ENCODE measurements at places on chromosomes 2 and 18.

DNA sequence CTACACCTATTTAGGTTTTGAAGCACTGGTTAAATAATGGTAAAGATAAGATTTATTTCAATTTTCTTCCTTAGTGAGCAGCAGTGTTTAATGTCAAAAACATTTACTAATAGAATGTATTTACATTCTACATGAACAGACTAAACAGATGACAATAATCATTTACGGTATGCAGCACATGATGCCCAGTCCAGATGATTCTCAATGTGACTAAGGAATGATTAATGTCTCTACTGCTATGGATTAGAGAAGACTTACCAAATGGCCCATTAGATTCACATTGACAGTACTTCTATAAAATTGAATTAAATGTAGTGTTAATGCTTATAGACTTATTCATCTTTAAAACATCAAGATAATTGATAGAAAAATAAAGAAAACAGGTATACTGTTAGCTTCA, 22.1 kb upstream of the SLC5A7 start:
- DNase-seq: no peak

DNA sequence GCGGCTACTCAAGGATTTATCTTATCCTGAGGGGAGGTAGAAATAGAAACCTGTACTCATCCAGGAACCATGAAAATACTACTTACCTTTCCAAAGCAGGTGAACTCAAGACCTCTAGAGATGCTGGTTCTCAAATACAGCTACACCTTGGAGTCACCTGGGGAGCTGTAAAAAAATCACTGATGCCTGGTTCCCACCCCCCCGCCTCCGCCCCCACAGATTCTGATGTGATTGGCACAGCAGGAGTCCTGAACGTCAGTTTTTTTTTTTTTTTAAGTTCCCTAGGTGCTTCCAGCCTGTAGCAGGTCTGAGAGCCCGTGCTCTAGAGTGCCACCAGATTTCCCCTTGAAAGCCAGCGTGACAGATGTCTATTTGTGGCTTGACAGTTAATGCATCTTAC, 113.6 kb downstream of the MRO start:
- DNase-seq: no peak

- no peak for DNase-seq
These were observed 50.6 kb upstream of the TFCP2L1 start for GRCh38 chr2:121335294-121336290.

DNA sequence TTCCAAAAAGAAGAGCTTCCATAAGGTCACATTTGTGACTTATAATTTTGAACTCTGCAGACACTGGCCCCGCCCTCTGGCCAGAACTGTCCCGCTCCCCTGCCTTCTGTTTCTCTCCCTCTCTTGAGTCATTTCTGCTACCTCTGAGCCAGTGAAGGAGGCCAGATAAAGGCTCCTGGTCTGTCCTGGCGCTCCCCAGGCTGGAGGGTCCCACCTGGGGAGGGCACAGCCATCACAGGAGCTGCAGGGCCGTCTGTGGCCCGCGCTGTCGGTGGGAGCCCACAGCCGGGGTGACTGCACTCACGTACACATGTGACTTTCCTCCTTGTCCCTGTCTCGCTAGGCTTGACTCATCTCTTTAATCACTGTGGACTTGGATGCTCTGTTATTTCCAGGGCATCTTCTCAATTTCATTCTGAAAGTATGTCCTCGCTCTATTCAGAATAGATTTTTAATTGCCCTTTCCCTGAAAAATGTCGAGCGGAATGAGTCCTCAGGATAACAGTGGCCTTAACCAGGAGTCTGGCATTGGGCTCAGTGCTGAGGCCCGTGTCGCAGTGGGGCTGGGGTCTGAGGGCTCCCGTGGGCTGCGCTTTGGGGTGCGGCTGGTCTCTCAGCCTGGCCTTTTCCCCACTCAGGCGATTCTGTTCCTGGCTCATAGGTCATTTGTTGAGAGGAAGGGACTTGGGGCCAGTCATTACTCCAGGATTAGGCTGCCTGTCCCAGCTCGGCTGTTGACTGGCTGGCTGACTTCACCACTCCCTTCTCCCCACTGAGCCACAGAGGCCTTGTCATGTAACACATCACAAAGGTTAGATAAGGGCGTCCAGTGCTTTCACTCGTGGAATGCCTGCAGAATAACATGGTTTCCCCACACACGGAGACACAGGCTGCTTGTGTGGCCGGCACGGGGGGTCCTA, 34.5 kb downstream of the KLHL29 start:
- no peak for DNase-seq

DNA sequence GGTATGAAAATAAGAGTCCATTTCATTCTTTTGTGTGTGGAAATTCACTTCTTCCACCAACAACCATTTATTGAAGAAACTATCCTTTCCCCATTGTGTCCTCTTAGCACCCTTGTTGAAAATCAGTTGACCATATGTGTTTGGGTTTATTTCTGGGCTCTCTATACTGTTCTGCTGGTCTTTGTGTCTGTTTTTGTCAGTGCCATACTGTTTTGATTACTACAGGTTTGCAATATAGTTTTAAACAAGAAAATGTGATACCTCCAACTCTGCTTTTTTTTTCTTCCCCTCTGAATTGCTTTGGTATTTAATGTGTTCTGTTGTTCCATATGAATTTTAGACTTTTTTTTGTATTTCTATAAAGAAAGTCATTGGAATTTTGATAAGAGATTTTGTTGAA, 8.4 kb downstream of the GTF2A1L start:
- DNase-seq: no peak

- no peak for DNase-seq
These were observed 126.8 kb downstream of the ZNF521 start for GRCh38 chr18:25225151-25225550.

GRCh38 chr2:62964050-62964449, 86.6 kb upstream of the OTX1 start:
- no peak for DNase-seq

DNA sequence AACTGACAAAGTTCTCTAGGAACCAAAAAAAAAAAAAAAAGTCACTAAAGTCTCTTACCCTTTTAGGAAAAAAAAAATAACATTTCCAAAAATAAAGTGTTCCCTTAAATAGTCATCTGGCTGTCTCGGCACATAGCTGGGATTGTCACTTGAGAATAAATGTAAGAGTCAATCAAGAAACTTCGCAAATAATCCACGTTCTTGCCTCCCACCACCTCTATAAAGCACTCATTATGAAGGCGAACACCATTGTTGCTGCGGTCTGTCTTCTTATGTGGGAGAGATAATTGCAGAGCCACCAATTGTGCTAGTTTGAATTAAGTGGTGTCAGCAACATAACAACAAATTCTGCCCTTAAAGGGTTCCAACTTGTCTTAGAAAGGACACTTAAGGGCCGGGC, 163.7 kb downstream of the FBXO15 start:
- no peak for DNase-seq

DNA sequence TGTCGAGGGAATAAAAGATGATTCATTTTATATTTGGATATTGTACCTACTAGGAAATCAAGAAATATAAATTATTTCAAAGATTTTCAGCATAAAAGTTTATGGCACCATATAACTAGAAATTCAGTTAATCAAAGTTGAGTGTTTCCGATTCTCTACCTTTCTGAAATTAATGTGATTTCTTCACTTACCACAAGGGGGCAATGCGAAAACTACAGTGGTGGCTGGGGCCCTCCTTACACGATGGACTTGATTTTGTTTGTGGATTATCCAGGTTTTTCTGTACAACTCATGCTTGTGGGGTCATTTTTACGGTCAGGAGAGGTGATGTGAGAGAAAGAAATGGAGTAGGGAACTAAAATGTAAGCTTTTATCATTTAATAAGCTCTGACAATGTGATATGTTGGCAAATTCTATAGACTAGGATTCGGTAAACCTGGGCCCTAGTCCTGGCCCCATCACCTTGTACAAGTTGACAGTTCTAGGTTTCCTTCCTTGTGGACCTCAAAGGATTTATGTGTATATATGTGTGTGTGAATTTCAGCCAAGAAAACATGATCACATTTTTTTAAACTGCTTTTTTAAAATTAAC, 47.6 kb downstream of the G6PC2 start:
- DNase-seq: peak; percentile 20

- DNase-seq: no peak
These were observed 194.8 kb downstream of the HDAC4 start for GRCh38 chr2:239206042-239206441.

- no peak for DNase-seq
These were observed 6.3 kb downstream of the CFLAR start for GRCh38 chr2:201122276-201122675.

DNA sequence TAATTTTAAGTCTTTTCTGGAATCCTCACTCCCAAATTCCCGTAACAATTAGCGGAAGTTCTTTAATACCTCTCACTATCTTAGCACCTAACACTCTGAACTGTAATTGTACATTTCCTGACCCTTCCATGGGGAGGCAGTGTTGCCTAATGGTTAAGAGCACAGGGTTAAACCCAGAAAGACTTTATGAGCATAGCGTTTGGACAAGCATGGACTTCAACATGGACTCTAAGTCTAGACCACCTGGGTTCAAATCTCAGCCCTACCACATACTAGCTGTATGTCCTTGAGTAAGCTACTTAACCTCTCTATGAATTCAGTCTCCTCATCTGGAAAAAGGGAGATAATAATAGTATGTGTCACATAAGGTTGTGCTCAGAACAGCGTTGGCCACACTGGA, 13.0 kb downstream of the ANTXR1 start:
- peak; percentile 67 for DNase-seq

DNA sequence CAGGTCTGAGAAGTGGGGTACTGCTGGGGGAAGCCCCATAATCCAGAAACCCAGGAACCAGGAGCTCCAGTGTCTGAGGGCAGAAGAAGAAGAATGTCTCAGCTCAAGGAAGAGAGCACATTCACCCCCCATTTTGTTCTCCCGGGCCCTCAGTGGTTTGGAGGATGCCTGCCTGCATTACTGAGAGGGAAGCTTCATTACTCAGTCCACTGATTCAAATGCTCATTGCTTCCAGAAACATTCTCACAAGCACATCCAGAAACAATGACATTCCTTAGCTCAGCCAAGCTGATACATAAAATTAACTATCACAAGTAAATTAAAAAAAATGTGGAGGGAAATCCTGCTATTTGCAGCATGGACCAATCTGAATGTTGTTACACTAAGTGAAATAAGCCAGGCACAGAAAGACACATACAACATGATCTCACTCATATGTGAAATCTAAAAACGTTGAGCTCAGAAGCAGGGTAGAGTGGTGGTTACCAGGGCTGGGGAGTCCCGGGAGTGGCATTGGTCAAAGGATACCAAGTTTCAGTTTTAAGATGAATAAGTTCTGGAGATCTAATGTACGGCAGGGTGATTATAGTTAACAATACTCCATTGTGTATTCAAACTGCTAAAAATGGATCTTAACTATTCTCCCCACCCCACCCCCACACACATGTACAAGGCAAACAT, 459.3 kb downstream of the GALR1 start:
- no peak for DNase-seq

- no peak for DNase-seq
These were observed 54.8 kb downstream of the HNMT start for GRCh38 chr2:138018866-138019688.

- DNase-seq: no peak
These were observed 156.6 kb upstream of the ACVR2A start for GRCh38 chr2:147688242-147688641.

GRCh38 chr2:152407204-152407721, 72.3 kb downstream of the FMNL2 start:
- DNase-seq: peak; percentile 67

GRCh38 chr18:70411307-70411706, 122.5 kb downstream of the SOCS6 start:
- DNase-seq: no peak

DNA sequence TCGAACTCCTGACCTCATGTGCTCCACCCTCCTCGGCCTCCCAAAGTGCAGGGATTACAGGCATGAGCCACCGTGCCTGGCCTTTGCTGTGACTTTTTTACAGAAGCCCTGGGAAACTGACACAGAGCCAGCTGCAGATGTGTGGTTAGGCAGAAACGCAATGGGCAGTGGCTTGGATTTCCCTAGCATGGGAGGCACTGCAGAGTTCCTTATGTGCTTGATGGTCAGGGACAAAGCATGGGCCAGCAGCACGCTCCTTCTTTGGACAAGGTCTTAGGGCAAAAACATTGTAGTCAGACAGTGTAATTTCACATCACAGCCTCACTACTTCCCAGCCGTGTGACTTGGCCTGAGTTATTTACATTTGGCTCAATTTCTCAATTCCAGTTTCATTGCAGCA, 153.9 kb downstream of the RNF144A start:
- DNase-seq: no peak

- no peak for DNase-seq
These were observed 67.1 kb upstream of the MAP4K4 start for GRCh38 chr2:101630224-101630949.

DNA sequence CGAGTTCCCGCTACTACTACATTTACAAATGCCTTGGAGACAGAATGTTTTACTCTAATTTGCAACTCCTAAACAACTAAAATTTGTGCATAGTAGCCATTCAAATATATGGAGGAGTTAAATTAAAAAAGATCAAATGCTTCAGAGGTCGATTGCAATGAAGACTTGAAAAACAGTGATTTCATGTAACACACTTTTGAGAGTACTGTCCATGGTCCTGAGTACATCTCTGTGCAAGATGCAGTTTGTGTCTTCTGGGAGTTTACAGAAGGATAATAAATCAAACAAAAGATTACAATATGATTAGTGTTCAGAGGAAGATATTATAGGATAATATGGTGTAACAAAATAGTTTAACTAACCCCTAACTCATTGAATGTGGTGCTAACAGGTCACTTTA, 894.7 kb downstream of the TMEM182 start:
- DNase-seq: peak; percentile 3

DNA sequence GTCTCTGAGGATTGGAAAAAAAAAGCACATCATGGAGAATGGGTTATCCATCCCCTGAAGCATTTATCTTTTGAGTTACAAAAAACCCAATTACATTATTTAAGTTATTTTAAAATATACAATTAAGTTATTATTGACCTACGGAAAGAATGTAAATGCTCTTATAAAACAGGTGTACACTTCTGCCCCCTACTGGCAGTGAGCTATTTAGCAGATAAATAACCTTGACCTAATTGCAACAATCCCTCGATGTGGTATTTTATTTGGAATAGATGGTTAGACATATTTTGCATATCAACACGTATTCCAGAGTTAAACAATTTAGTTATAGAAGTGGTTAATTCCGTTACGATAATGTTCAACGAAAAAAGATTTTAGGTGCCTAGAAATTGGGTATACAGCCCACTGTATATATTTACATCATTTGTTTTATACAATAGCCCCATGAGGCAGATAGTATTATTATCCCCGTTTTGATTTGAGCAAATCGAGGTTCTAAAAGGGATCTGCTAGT, 9.1 kb upstream of the DAW1 start:
- peak; percentile 80 for DNase-seq

- no peak for DNase-seq
These were observed 12.7 kb downstream of the FAM110C start for GRCh38 chr2:33620-34019.

- DNase-seq: no peak
These were observed 327.8 kb upstream of the FANCL start for GRCh38 chr2:58568901-58569300.

- peak; percentile 97 for DNase-seq
These were observed 749 bp upstream of the EIF2AK3 start for GRCh38 chr2:88627856-88628570.

- DNase-seq: peak; percentile 79
These were observed at the start of gene CCBE1 for GRCh38 chr18:59697236-59697932. TSS of gene CCBE1 (minus strand) at chr18:59697423.
